SJCRH30 (cell line): ENCODE measurements at places on chromosomes 6 and 20. TPM values are rescaled to one million over a fixed set of nuclear protein-coding genes. Genes with fewer than 3 reads are reported as not detected.

TRIM26 gene
- total RNA-seq = 30.5 and 36.3 TPM in 2 replicates

KIF25 gene
- 0.51 TPM in 1 of 2 replicates, not detected in the other for total RNA-seq

AHCY gene
- total RNA-seq = 240 and 251 TPM in 2 replicates

GMPR gene
- total RNA-seq = 28.7 and 29.3 TPM in 2 replicates

TNNC2 gene
- 0.73 and 0.75 TPM in 2 replicates for total RNA-seq

PET117 gene
- 22.5 and 27.8 TPM in 2 replicates for total RNA-seq
